Heart left ventricle (tissue), 16 donors: ENCODE measurements at places on chromosomes 7 and 10. TPM values are rescaled to one million over a fixed set of nuclear protein-coding genes. Genes with fewer than 3 reads are reported as not detected.
A peak's percentile ranks its signal among the peaks of the same experiment; 100 is the strongest.

FFAR4 gene
- total RNA-seq = not detected

DNA sequence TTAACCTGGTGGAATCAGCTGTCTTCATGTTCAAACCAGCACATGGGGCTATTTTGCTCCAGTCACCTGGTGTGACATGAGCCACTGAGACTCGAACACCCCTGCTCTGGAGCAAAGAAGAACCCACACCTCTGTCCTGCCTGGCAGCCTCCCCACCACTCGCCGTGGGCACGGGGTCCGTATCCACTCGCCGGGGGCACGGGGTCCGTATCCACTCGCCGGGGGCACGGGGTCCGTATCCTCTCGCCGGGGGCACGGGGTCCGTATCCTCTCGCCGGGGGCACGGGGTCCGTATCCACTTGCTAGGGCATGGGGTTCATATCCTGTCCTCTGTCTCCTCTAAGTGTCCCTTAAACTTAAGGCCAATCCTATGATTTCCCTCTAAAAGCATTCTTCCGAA, 558.7 kb downstream of the PTPRN2 start:
- H3K27ac ChIP-seq = no peak overlapping the region
- H3K36me3 ChIP-seq = no peaks in the 10 kb centered on the region
- no peaks in the 10 kb centered on the region for H3K27me3 ChIP-seq
- DNase-seq = no peak

DNA sequence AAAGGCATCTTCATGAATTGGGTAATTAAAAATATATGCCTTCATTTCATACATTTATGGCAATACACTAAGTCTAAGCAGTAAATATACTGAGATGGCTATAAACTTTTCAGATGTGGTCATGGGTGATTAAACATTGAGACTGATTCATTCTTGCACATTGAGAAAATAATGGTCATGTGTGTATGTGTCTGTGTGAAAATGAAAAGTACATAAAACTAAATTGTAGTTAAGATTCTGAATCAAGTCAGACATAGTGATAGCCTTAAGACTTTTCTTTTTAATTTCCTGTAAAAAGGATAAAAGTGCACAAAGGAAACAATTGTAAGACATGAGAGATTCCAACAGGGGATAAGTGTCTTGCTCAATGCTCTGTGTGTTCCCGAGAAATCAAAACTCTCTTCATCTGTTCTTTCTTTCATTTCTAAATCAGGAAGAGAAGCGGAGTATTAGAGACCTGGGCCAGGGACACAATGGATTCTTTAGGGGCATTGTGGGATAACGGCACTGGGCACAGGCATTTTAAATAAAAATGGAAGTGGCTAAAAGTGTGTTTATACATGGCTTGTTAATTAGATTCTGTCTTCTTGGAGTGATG, 69.8 kb upstream of the AGR3 start:
- no peak for DNase-seq
- H3K36me3 ChIP-seq = no peaks in the 10 kb centered on the region
- no peak overlapping the region for H3K4me3 ChIP-seq
- no peaks in the 10 kb centered on the region for H3K27me3 ChIP-seq
- peaks cover 15% of the 10 kb centered on the region for H3K4me1 ChIP-seq

- no peak for DNase-seq
- H3K27me3 ChIP-seq = no peaks in the 10 kb centered on the region
- H3K4me1 ChIP-seq = no peaks in the 10 kb centered on the region
- H3K27ac ChIP-seq = no peak overlapping the region
- H3K36me3 ChIP-seq = no peaks in the 10 kb centered on the region
Measured at GRCh38 chr7:117285826-117286225, 37.0 kb downstream of the WNT2 start.

CALD1 gene
- 161 TPM for total RNA-seq

DNA sequence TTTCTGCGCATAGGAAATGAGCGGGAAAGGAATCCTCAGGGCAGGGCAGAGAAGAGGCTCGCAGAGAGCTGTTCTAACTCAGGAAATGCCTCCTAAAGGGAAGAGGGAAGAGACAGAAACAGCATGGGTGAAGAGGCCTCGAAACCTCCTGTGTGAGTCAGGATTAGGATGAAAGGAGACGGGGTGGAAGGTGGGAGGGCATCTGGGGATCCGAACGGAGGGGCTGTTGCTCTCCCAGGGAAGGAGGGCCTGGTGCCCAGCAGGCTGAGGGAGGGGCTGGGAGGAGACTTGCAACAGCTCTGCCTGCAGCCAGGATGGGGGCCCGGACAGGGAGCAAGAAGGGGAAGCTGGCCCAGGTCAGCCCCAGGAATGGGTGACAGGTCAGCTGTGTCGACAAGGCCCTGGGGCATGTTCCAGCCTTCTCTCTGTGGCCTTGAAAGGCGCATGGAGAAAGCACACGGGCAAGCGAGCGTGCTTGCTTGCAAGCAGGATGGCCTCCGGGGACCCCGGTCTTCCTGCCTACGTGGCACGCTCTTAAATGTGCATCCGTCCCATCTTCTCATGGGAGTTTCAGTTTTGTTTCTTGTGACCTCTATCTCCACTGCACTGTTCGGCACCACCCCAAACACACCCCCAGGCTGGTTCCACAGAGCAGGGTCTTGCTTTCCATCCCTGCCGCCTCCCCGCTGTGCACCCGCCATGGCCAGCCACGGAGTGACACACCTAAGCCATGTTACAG, 63.5 kb downstream of the HIPK2 start:
- H3K4me3 ChIP-seq = no peak overlapping the region
- H3K36me3 ChIP-seq = peaks cover 28% of the 10 kb centered on the region
- H3K27me3 ChIP-seq = no peaks in the 10 kb centered on the region
- H3K27ac ChIP-seq = peak overlapping the region; percentile 65
